ENCODE measurements at places on chromosomes 7 and 10. TPM values are rescaled to one million over a fixed set of nuclear protein-coding genes. Genes with fewer than 3 reads are reported as not detected.
A peak's percentile ranks its signal among the peaks of the same experiment; 100 is the strongest.

- H3K27ac ChIP-seq, result no peak overlapping the region
- DNase-seq, result no peak
- H3K4me1 ChIP-seq, result peaks cover 10% of the 10 kb centered on the region
- no peak overlapping the region for H3K4me3 ChIP-seq
- H3K27me3 ChIP-seq, result no peaks in the 10 kb centered on the region
Observed at GRCh38 chr10:118925404-118926071, 104.0 kb upstream of the NANOS1 start.

- H3K27me3 ChIP-seq, result no peaks in the 10 kb centered on the region
- H3K36me3 ChIP-seq, result peaks cover 60% of the 10 kb centered on the region
- DNase-seq, result no peak
Observed at GRCh38 chr7:134957005-134957404, 29.3 kb upstream of the AGBL3 start.

Gene PILRA
- 6.4 TPM for total RNA-seq

DNA sequence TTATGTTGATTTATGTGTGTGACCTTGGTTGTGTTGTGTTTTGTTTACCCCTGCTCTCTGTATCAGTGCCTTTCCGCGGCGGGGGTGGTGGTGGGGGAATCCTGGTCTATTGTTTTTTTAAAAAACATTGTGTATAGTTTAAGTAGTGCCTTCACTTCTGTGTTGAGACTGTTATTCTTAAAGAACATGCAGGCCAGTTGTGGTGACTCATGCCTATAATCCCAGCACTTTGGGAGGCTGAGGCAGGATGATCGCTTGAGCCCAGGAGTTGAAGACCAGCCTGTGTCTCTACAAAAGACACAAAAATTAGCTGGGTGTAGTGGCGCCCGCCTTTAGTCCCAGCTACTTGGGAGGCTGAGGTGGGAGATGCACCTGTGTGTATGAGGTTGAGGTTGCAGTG, 429.0 kb upstream of the LRGUK start:
- H3K27me3 ChIP-seq, result no peaks in the 10 kb centered on the region
- H3K27ac ChIP-seq, result no peak overlapping the region
- H3K4me1 ChIP-seq, result no peaks in the 10 kb centered on the region
- H3K36me3 ChIP-seq, result no peaks in the 10 kb centered on the region

- DNase-seq, result no peak
- no peak overlapping the region for H3K27ac ChIP-seq
- no peak overlapping the region for H3K4me3 ChIP-seq
Observed at GRCh38 chr7:21967598-21968003, 21.9 kb upstream of the CDCA7L start.

DNA sequence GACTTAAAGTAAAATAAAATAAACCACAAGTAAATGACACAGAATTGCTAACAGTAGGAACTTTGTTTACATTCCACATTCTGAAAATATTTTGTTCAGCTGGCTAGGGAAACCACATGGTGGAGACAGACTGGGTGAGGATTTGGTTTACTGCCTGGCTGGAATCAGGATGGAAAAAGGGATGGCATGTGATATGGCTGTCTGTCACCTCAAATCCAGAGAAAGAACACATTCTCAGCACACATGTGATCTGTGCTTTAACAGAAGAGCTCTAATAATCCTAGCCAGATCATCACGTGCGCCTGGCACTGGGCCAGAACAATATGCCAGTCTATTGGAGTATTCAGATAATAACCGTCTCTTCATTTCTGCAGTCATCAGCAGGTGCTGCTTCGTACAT, 90.9 kb upstream of the PIP4K2A start:
- no peaks in the 10 kb centered on the region for H3K27me3 ChIP-seq
- H3K4me3 ChIP-seq, result no peak overlapping the region
- no peak overlapping the region for H3K27ac ChIP-seq
- H3K36me3 ChIP-seq, result no peaks in the 10 kb centered on the region
- DNase-seq, result peak; percentile 5

DNA sequence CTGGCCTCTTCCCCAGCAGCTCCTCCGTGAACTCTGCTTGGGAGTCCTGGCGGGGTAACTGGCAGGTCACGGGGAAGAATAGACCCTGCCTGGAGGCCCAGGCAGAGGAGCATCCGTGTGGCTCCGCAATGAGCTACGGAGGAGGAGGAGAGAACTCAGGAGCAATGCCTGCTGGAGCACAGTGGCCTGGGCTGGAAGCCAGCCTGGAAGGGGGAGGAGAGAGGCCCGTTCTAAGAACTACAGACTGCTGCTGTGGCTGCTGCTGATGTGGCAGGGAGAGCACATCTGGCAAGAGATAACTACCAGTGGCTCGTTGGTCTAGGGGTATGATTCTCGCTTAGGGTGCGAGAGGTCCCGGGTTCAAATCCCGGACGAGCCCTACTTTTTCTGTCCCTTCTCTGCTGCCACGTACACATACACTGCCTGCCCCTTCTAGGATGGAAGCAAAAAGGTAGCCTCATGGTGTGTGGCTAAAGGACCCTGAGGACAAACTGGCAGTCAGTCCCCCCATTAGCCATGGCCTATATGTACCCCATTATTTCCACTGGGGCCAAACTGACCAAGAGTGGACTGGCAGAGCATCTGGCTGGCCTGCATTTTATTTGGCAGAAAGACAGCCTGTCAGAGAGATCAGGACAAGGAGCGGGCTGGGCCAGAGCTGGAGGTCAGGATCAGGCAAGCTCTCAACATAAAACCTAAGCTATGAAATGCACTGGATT, 7.7 kb upstream of the OPN1SW start:
- H3K4me3 ChIP-seq, result no peak overlapping the region
- DNase-seq, result peak; percentile 55
- H3K36me3 ChIP-seq, result no peaks in the 10 kb centered on the region
- H3K27ac ChIP-seq, result no peak overlapping the region

Gene LZTS2
- total RNA-seq, result 81.2 TPM

DNA sequence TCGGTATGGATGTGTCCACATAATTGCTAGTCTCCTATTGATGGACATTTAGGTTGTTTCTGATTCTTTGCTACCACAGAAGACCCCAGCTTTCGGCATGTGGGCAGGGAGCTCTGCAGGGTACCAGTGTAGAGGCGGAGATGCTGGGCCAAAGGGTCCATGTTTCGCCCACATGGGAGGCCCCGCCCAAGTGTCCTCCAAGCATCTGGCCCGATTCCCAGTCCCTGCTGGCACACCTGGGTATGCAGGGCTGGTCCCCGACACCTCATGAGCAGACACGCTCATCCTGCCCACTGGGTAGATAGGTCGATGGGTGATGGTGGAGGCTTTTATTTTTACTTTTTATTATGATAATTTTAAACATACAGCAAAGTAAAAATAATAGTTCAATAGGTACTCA, 19.4 kb upstream of the TBRG4 start:
- no peak for DNase-seq
- no peaks in the 10 kb centered on the region for H3K36me3 ChIP-seq
- H3K27ac ChIP-seq, result no peak overlapping the region
- no peaks in the 10 kb centered on the region for H3K4me1 ChIP-seq

- no peaks in the 10 kb centered on the region for H3K36me3 ChIP-seq
- H3K4me3 ChIP-seq, result no peak overlapping the region
- DNase-seq, result no peak
- no peaks in the 10 kb centered on the region for H3K4me1 ChIP-seq
Observed at GRCh38 chr7:67618556-67619162, 622.0 kb downstream of the TYW1 start.

- no peak overlapping the region for H3K27ac ChIP-seq
- H3K4me3 ChIP-seq, result no peak overlapping the region
- H3K27me3 ChIP-seq, result no peaks in the 10 kb centered on the region
- H3K36me3 ChIP-seq, result no peaks in the 10 kb centered on the region
- DNase-seq, result peak; percentile 26
Observed at GRCh38 chr10:12333380-12334185, 15.8 kb upstream of the CAMK1D start.

GRCh38 chr7:78225534-78225933, 427.0 kb downstream of the PHTF2 start:
- H3K4me1 ChIP-seq, result peaks cover 7% of the 10 kb centered on the region
- no peaks in the 10 kb centered on the region for H3K36me3 ChIP-seq
- no peak overlapping the region for H3K4me3 ChIP-seq
- H3K27me3 ChIP-seq, result no peaks in the 10 kb centered on the region
- peak; percentile 6 for DNase-seq

- H3K36me3 ChIP-seq, result no peaks in the 10 kb centered on the region
- no peak overlapping the region for H3K4me3 ChIP-seq
- H3K27ac ChIP-seq, result no peak overlapping the region
- no peak for DNase-seq
- H3K27me3 ChIP-seq, result no peaks in the 10 kb centered on the region
Observed at GRCh38 chr7:40507166-40507565, 372.4 kb downstream of the SUGCT start.

GRCh38 chr7:111839261-111839660, 277.0 kb upstream of the IMMP2L start:
- no peaks in the 10 kb centered on the region for H3K4me1 ChIP-seq
- H3K27ac ChIP-seq, result no peak overlapping the region
- DNase-seq, result no peak

DNA sequence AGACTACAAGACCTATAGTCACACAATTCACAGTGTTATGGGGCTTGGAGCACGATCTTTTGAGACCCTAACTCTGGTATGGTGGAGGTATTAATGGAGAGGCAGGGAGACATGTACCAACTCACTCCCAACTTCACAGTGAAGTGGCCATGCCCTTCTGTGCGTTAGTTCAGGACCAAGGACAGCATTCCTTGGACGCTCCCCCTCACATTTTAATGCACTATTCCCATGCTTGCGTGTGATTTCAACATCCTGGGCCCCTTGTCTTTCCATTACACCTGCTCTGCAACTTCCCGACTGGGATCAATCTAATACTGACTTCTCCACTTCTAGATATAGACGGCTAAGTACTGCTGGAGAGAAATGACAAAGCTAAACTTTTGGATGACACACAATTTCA, 72.7 kb downstream of the PLCE1 start:
- DNase-seq, result peak; percentile 32
- no peak overlapping the region for H3K4me3 ChIP-seq
- H3K36me3 ChIP-seq, result no peaks in the 10 kb centered on the region
- no peak overlapping the region for H3K27ac ChIP-seq
- H3K27me3 ChIP-seq, result no peaks in the 10 kb centered on the region
- H3K4me1 ChIP-seq, result no peaks in the 10 kb centered on the region

DNA sequence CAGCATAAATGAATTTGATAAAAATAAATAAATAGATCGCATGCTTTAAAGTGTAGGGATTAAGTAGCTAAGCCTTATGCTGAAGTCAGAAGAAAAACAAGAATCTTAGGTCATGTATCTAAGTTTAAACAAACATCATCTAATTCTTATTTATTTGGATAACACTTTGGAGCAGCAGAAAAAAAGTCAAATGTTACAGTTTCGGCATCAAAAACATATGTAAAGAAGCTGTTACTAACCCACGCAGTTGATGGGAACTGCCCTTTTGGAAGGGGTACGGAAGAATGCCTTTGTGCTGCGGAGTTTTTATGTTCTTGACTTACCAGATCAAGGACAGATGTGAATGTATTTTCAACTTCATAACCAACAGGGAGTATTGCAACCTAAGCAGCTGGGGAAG, 37.3 kb upstream of the HABP2 start:
- H3K27me3 ChIP-seq, result no peaks in the 10 kb centered on the region
- DNase-seq, result no peak
- H3K36me3 ChIP-seq, result no peaks in the 10 kb centered on the region
- H3K4me1 ChIP-seq, result peaks cover 4% of the 10 kb centered on the region
- H3K27ac ChIP-seq, result no peak overlapping the region
- no peak overlapping the region for H3K4me3 ChIP-seq

GRCh38 chr7:33903791-33904680, 1.3 kb upstream of the BMPER start:
- no peaks in the 10 kb centered on the region for H3K27me3 ChIP-seq
- no peaks in the 10 kb centered on the region for H3K36me3 ChIP-seq
- DNase-seq, result peak; percentile 19

DNA sequence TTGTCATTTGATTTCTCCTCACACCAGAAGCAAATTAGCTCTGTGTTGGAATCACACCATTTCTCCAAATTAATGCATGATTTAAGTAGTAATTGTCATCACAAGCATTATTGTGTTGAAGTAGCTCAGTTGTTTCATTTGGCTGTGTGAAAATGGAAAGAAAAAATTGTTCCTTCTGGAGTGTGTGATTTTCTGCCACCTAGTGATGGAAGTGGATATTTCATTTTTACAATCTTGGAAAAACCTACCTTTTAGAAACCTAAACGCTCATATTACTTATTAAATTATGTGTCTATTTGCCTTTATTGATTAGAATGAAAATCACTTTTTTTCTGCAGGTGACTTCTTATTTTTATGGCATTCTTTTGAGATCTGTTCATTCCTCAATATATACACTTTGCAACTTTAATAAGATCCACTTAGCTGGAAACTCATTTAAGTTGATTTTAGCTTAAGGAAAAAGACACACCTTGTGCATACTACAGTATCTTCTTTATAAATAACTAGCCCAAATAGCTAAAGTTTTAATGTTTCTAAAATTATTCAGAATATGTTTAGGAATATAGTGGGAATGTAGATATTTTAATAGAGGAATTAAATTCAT, 50.0 kb downstream of the SRI start:
- no peak overlapping the region for H3K27ac ChIP-seq
- no peaks in the 10 kb centered on the region for H3K27me3 ChIP-seq
- no peak overlapping the region for H3K4me3 ChIP-seq
- no peaks in the 10 kb centered on the region for H3K4me1 ChIP-seq
- H3K36me3 ChIP-seq, result no peaks in the 10 kb centered on the region
- DNase-seq, result no peak

GRCh38 chr10:61356354-61356753, 96.8 kb downstream of the TMEM26 start:
- H3K27ac ChIP-seq, result no peak overlapping the region
- H3K4me3 ChIP-seq, result no peak overlapping the region
- no peak for DNase-seq
- no peaks in the 10 kb centered on the region for H3K36me3 ChIP-seq

GRCh38 chr10:71605263-71605962, 114.2 kb downstream of the C10orf105 start:
- no peak for DNase-seq
- H3K4me1 ChIP-seq, result no peaks in the 10 kb centered on the region
- no peak overlapping the region for H3K27ac ChIP-seq
- no peaks in the 10 kb centered on the region for H3K36me3 ChIP-seq
- no peak overlapping the region for H3K4me3 ChIP-seq
- H3K27me3 ChIP-seq, result no peaks in the 10 kb centered on the region

- H3K36me3 ChIP-seq, result no peaks in the 10 kb centered on the region
- no peak for DNase-seq
- H3K27ac ChIP-seq, result peak overlapping the region; percentile 98
- H3K4me3 ChIP-seq, result no peak overlapping the region
- H3K4me1 ChIP-seq, result peaks cover 100% of the 10 kb centered on the region
Observed at GRCh38 chr10:104326991-104327610, 11.2 kb downstream of the ITPRIP start.

- DNase-seq, result no peak
- no peaks in the 10 kb centered on the region for H3K36me3 ChIP-seq
- no peak overlapping the region for H3K4me3 ChIP-seq
- no peaks in the 10 kb centered on the region for H3K27me3 ChIP-seq
- H3K27ac ChIP-seq, result peak overlapping the region; percentile 87
Observed at GRCh38 chr10:24333736-24334135, 124.8 kb downstream of the KIAA1217 start.

GRCh38 chr7:3673524-3673923, 372.5 kb downstream of the SDK1 start:
- H3K4me3 ChIP-seq, result no peak overlapping the region
- no peak overlapping the region for H3K27ac ChIP-seq
- H3K27me3 ChIP-seq, result no peaks in the 10 kb centered on the region
- no peaks in the 10 kb centered on the region for H3K4me1 ChIP-seq
- no peaks in the 10 kb centered on the region for H3K36me3 ChIP-seq

Gene WIPF3
- 0.27 TPM for total RNA-seq

- H3K27me3 ChIP-seq, result no peaks in the 10 kb centered on the region
- H3K4me1 ChIP-seq, result no peaks in the 10 kb centered on the region
- no peak overlapping the region for H3K4me3 ChIP-seq
- H3K27ac ChIP-seq, result no peak overlapping the region
- no peaks in the 10 kb centered on the region for H3K36me3 ChIP-seq
Observed at GRCh38 chr10:93815304-93816096, 57.8 kb downstream of the LGI1 start.

All from thyroid gland (tissue), 4 donors.